ENCODE measurements at places on chromosomes 5 and 9.

DNA sequence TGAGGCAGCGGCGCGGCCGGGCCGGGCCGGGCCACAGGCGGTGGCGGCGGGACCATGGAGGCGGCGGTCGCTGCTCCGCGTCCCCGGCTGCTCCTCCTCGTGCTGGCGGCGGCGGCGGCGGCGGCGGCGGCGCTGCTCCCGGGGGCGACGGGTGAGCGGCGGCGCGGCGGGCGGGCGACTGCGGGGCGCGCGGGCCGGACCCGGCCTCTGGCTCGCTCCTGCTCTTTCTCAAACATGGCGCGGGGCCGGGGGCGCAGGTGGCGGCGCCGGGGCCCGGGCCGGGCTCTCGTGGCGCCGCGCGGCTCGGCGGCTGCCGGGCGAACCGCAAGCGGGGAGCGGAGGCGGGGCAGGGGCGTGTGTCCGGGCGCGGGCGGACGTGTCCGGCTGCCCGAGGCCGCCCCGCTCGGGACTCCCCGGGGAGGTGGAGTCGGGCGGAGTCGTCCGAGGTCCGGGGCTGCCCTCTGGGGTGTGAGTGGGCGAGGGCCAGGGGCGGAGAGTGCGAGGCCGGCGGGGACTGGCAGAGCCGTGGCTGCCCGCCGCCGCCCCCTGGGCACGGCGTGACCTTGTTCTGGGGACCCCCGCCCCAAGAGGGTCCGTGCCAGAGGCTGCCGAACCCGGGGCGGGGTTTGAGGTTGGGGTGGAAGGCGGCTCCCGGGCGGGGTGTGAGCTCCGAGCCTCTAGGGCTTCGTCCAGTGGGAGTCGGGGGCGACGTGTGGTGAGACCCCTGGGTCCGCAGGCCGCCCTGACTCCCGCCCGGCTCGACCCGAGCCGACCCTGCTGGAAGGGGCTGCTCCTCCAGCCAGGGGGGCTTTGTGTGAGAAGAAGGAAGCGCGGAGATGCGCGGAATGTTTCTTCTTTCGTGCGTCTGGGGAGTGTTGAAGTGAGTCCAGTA lies 485 bp downstream of the TGFBR1 start:
- DNase-seq, result peak; percentile 81

DNA sequence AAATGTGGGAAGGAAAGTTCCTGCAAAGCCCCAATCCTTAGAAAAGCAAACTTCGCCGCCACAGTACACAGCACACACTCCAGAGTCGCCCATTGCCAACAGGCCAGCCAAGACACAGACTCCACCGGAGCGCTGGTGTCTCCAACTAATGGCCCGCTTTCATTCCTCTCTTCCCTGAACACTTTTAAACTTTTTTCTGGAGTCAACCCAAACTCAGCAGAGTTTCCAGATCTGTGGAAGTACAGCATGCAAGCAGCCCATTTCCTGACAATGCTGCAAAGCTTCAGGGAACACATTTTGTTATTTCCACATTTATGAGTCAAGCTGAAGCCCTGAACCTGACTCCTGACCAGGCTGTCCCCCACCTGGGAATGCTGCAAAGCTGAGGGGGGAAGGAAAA lies 351.9 kb downstream of the NFIB start:
- DNase-seq, result no peak

GRCh38 chr5:154240595-154240994 lies 50.1 kb downstream of the GALNT10 start:
- no peak for DNase-seq

DNA sequence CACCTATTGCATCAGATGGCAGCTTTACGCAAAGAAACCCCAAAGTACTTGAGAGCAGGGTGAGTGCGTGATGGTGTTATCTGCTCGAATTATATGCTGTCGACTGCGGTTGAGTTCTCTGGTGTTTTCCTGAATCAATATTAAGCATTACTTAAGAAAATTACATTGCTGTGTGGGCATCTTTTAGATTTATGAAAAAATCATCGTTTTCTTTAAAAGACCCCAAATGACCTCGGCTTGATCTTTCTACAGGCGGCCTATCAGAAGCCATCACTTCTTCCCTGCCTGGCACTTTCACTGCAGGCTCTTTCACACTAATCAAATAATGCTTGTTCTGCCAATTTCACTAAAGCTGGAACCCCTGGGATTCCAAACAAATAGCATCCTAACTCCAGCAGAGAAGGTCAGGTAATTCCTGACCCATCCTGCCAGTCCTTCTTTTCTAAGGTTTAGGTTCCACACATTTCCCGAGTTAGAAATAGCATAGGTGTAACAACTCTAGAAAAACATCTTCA lies 1.7 kb downstream of the UBE2QL1 start:
- no peak for DNase-seq

- DNase-seq, result peak; percentile 53
These were observed 206.2 kb upstream of the SGCD start for GRCh38 chr5:156120777-156121176.

DNA sequence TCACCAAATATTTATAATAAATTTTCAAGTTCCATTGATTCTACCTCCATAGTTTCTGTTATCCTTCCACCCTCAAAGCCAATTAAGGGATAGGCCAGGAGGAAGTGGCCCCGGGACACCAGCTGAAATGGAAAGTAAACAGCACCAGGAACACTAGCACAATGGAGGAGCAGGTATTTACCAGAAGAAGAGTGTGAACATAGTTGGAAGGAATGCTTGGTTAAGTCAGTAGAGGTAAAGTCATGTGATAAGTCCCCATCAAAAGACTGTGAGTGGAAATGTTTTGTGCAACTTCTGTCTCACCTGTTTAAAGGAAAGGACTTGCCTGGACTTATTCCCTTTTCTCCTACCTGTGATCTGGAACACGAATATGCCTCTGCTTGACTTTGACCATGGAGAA lies 146.7 kb upstream of the RAI14 start:
- DNase-seq, result no peak

DNA sequence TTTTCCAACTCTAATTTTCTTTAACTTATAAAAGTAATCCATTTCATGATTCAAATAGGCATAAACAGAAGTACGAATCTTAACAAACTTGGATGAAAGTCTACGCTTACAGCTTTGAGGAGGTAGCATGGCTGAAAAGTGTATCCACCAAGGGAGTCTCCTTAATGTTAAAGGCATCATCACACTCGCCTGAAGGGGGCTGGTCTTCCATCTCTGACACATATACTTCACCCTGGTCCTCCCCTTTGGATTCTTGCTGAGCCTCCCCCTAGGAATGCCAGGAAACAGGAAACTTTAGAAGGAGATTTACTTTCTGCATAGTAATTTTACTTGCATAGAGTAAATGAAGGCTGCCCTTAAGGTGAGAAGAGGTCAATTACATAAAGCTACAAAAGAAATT lies 10.3 kb upstream of the NME5 start:
- DNase-seq, result peak; percentile 4

GRCh38 chr5:96611946-96612345 lies 50.2 kb upstream of the CAST start:
- no peak for DNase-seq

DNA sequence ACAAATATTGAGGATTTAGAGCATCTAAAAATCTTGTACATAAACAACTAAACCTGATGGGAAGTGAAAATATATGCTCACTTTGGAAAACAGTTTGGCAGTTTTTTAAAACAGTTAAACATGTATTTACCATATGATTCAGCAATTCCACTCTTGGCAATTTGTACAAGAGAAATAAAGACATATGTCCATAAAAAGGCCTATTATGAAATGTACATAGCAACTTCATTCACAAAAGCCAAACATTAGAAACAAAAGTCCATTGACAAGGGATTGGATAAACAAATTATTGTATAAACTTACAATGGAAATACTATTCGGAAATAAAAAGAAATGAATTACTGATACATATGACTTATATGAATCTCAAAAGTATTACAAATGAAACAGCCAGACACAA lies 196.2 kb upstream of the SLC24A2 start:
- DNase-seq, result no peak

GRCh38 chr9:126705767-126706697 lies 92.3 kb downstream of the LMX1B start:
- DNase-seq, result no peak

DNA sequence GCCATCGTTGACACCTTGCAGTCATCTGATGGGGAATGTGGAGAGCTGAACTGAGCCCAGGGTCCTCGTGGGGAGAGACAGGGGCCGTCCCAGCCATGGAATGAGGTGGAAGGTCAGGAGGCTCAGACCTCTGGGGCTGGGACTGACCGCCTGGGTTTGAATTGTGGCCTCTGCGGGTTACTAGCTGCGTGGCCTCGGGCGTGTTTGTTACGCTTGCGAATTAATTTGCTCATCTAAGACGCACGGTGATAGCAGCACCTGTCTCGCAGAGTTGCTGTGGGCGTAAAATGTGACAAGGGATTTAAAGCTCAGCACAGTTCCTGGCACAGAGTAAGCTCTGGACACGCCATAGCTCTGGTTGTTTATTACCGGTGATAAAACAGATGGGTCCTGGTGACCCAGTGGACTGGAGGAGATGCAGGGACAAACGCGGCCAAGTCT lies 19.4 kb upstream of the DAB2IP start:
- no peak for DNase-seq

DNA sequence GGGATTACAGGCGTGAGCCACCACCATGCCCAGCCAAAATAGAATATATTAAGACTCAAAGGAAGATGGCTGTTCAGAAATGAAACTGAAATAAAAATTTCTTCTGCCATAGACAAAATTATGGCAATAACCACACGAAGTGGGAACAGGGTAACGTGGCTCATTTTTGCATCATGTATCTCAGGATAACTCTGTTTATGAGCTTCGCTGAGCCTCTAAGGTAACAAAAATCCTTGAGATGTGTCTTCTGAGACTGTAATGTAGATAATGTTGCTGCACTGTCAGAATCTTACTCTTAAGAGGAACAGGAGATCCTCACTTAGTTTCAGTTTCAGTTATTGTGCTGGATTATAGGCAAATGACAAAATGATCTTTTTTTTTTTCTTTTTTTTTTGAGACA lies 153.8 kb downstream of the GOLPH3 start:
- no peak for DNase-seq

- no peak for DNase-seq
These were observed 49.9 kb downstream of the COL15A1 start for GRCh38 chr9:98993570-98993945.

GRCh38 chr5:102711525-102712385 lies 43.4 kb upstream of the PAM start:
- no peak for DNase-seq
